ENCODE measurements at places on chromosomes 1 and 21. TPM values are rescaled to one million over a fixed set of nuclear protein-coding genes. Genes with fewer than 3 reads are reported as not detected.

Gene CELSR2
- 2.1 TPM for total RNA-seq

Gene DPYD
- total RNA-seq: 66.6 TPM

Gene MEGF6
- total RNA-seq: 17.9 TPM

Gene CYP2J2
- not detected for total RNA-seq

Gene FMN2
- not detected for total RNA-seq

Gene DEPDC1
- under 0.01 TPM for total RNA-seq

Gene MYOC
- total RNA-seq: 5.6 TPM

DNA sequence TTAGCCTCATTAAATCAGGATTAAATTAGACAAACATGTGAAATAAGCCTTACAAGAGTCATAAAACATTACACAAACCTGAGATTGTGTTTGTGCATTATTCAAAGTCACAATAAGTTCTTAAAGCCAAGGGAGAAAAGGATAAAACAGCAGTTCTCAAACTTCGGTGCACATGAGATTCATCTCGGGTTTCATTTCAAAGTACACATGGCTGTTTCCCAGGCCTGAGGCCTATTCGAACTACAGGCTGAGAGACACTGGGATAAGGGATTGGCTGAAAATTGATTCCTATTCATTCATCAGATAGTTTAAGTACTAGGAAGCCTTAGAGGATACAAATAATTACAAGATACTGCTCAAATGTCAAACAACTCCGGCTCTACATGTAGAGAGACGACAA is 35.9 kb upstream of the PROX1 start:
- no peaks in the 10 kb centered on the region for H3K4me1 ChIP-seq
- H3K4me3 ChIP-seq: no peak overlapping the region
- DNase-seq: no peak

DNA sequence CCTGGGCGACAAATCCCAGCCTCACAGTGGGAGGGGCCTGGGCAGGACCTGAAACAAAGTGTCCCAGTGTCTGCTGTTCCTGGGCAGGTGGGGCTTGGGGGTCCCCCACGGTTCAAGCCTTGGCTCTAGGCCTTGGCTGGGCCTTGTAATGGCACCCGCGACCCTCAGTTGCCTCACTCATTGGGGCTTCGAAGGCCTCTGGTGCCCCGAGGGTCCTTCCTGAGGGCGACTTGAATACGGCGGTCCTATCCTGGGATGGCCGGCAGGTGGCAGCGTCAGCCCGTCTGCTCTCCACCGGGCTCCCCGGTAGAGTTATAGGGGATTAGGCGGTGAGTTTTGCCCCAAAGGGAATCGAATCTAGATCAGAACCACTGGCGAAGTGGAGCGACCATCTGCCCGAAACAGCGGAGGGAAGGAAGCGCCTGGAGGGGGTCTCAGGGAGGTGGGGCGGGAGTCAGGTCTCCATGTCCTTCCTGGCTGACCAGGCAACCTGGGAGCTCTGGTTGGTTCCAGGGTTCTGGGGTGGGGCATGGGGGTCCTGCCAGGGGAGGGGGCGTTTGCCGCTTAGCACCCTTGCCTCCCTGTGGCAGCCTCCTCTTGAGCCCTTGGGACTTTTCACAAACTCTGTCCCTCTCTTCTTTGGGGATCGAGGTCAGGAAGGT is 2.1 kb upstream of the PEX10 start:
- DNase-seq: peak; percentile 73
- H3K36me3 ChIP-seq: no peaks in the 10 kb centered on the region
- peaks cover 21% of the 10 kb centered on the region for H3K4me1 ChIP-seq
- H3K27me3 ChIP-seq: peaks cover 20% of the 10 kb centered on the region
- H3K27ac ChIP-seq: peak overlapping the region; percentile 84
- no peak overlapping the region for H3K4me3 ChIP-seq

DNA sequence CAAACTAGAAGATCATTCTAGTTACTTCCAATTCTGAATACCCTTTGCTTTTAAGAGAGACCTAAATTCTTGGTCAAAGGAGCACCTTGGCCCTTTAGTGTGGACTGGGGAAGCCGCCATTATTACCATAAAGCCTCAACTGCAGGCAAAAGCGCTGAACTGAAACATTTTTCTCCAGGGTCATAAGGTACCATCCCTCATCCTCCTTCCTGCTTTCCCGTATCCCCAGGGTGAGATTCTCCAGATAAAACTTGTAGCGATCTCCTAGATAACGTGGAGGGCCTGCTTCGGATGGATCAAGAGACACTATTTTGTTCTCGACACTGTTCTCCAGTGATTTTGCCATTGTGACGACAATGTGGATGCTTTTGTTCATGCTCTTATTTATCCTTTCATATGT is 9.8 kb downstream of the SLAMF1 start:
- no peaks in the 10 kb centered on the region for H3K36me3 ChIP-seq
- H3K27me3 ChIP-seq: no peaks in the 10 kb centered on the region
- H3K27ac ChIP-seq: no peak overlapping the region
- no peak for DNase-seq

- no peak overlapping the region for H3K27ac ChIP-seq
- H3K36me3 ChIP-seq: no peaks in the 10 kb centered on the region
- no peak overlapping the region for H3K4me3 ChIP-seq
- no peaks in the 10 kb centered on the region for H3K4me1 ChIP-seq
- DNase-seq: no peak
Observed at GRCh38 chr1:111372336-111372965, 55.1 kb downstream of the OVGP1 start.

DNA sequence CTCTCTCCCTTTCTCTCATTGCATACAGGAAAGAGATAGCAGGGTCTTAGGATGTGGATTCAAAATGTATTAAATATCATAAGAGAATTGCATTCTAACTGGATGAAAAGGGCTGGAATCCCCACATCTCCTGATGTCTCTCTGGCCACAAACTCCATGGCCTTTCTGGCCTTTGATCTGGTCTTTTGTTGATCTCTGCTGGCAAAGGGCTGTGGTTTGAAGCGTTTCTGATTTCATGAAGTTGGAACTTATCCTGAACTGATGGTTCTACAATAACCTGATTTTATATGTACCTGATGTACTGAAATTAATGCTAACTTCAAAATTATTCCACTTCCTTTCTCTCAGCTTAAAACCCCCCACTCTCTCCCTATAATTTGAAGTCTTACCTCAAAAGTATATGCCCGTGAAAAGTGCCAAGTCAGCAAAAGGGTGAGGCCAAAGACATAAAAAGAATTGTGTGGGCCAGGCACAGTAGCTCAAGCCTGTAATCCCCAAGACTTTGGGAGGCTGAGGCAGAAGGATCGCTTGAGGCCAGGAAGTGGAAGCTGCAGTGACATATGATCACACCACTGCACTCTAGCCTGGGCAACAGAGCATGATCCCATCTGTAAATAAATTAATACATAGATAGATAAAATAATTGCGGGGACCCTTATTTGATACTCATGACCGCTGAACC is 6.4 kb upstream of the KIF14 start:
- no peak overlapping the region for H3K4me3 ChIP-seq
- no peaks in the 10 kb centered on the region for H3K36me3 ChIP-seq
- DNase-seq: no peak
- no peaks in the 10 kb centered on the region for H3K4me1 ChIP-seq

DNA sequence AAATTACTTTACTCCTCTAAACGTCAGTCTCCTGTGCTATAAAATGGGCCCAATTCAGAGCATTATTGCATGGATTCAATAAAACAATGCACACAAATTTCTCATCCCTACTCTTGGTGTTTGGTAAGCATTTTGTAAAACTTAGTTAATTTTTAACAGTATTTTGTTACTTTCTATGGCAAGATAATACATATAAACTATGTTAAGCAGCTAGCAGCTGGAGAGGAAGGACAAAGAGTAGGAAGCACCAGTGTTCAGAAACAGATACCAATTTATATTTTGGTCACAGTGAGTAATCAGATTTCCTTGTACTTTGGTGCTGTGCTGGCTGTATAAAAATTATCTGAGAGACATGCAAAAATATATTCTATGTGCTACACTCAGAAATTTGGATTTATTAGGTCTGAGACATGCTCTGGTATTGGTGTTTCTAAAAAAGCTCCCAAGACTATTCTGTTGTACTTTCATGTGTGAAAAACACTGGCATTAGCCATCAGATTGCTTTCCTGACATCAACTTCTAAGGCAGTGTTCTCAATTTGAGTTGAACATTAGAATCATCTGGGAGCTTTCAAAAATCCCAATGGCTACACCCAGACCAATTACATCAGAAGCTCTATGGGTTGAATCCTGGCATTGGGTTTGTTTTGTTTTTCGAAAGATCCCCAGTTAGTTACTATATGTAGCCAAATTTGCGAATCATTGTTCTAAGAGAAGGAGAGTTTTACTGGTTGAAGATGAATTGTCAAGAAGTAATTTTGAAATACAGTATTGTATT is 100.3 kb upstream of the C1orf87 start:
- H3K4me3 ChIP-seq: no peak overlapping the region
- H3K27ac ChIP-seq: no peak overlapping the region
- no peaks in the 10 kb centered on the region for H3K27me3 ChIP-seq
- H3K36me3 ChIP-seq: no peaks in the 10 kb centered on the region

- H3K36me3 ChIP-seq: no peaks in the 10 kb centered on the region
- no peak for DNase-seq
- no peaks in the 10 kb centered on the region for H3K27me3 ChIP-seq
Observed at GRCh38 chr1:204418174-204419063, 6.8 kb upstream of the PPP1R15B start.

DNA sequence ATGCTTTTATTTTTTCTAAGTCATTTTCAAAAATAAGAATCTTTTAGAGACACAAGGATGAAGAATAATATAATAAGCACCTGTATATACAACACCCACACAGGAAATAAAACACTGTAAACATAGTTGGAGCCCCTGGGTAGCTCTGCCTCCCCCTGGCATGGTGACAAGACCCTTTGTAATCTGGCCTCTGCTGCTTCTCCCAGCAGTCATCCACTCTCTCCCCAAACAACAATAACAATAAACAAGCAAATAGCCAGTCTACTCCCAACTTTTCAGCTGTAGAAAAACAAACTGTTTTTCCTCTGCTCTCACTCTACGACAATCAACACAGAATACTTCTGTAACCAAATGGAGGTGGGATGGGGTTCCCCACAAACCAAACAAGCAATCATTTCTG is 110.1 kb downstream of the CSMD2 start:
- no peaks in the 10 kb centered on the region for H3K4me1 ChIP-seq
- DNase-seq: no peak
- H3K4me3 ChIP-seq: no peak overlapping the region
- no peak overlapping the region for H3K27ac ChIP-seq
- H3K36me3 ChIP-seq: no peaks in the 10 kb centered on the region

DNA sequence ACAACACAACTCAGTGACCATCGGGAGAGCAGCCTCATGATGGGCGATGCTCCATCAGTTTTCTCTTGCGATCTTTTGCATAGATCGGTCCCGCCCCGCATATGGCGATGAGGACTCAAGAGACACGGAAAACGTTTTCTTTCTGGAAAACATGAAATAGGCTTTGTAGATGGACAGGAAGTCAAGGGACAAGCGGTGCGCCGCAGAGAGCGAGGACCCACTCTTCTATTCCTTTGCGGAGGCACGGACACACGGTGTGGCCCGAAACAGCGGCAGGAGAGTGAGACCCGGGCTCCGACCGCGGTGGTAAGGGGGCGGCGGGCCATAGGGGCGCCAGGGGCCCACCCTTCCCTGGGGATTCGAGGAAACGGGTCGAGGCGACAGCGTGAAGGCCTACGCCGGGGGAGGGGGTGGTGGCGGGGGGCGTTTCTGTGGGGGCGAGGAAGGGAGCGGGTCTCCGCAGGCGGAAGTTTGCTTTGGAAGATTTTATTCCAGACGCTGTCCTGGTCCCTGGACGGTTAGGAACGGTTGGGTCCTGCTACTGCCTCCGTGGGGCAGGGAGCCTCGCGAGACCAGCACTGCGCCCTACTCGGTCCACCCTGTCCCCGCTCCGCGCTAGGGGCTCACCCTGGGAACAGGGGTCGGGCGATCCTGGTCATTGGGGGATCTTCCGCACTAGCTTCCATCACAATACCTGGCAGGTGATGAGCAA is 796 bp upstream of the TDRKH start:
- no peak overlapping the region for H3K27ac ChIP-seq
- no peaks in the 10 kb centered on the region for H3K27me3 ChIP-seq
- H3K36me3 ChIP-seq: no peaks in the 10 kb centered on the region
- no peak for DNase-seq

GRCh38 chr1:84861988-84862644 is 30.9 kb downstream of the LPAR3 start:
- H3K36me3 ChIP-seq: no peaks in the 10 kb centered on the region
- H3K27me3 ChIP-seq: no peaks in the 10 kb centered on the region
- H3K4me1 ChIP-seq: no peaks in the 10 kb centered on the region
- H3K27ac ChIP-seq: no peak overlapping the region
- H3K4me3 ChIP-seq: no peak overlapping the region

- H3K4me3 ChIP-seq: peak overlapping the region; percentile 85
- peak; percentile 65 for DNase-seq
- H3K27me3 ChIP-seq: no peaks in the 10 kb centered on the region
- H3K4me1 ChIP-seq: no peaks in the 10 kb centered on the region
Observed at GRCh38 chr1:65254320-65255034, 54.9 kb upstream of the DNAJC6 start.

GRCh38 chr21:39363607-39364555 is 15.0 kb upstream of the HMGN1 start:
- no peaks in the 10 kb centered on the region for H3K4me1 ChIP-seq
- H3K36me3 ChIP-seq: no peaks in the 10 kb centered on the region
- no peak overlapping the region for H3K4me3 ChIP-seq
- H3K27ac ChIP-seq: no peak overlapping the region

DNA sequence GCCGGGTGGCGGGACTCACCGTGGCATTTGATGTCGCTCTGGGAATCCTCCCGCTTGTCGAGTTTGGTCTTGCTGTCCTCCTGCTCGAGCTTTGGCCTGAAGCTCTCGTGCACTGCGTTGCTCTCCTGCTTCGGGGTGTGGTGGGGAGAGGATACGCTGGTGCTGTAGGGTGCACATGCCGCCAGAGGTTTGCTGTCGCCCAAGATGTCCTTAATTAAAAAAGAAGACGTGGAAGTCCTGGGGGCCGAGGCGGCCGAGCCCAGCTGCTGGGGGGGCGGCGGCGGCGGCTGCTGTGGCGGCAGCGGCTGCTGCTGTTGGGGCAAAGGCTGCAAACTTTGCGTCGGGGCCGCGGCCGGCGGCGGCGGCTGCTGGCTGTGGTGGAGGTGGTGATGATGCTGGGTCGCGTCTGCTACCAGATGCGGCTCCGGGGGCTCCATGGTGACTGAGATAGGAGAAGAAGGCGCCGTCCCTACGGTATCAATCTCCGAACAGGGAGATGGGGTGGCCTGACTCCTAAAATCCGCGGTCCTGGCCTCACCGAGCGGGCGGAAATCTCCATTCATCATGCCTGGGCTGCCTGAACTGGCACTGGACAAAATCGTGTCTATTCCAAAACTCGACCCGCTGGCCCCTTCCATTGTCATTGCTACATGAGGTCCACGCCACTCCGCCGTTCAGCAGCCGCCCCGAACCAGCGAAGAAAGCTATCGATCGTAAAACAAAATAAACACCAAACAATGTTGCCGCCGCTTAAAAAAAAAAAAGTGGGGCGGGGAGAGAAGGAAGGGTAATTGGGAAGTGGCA is at the start of gene BARHL2:
Gene BARHL2, minus strand, starts transcription at position 751 of the 804 bp plus-strand sequence. Its CDS starts 107 bp downstream, at position 644.
- DNase-seq: no peak
- no peaks in the 10 kb centered on the region for H3K36me3 ChIP-seq
- H3K4me3 ChIP-seq: no peak within 1 kb of the TSS
- no peak within 1 kb of the TSS for H3K27ac ChIP-seq
- no peaks in the 10 kb centered on the region for H3K4me1 ChIP-seq
- H3K27me3 ChIP-seq: peaks cover 24% of the 10 kb centered on the region
